GM12864 (cell line): ENCODE measurements at places on chromosomes 3 and 15.

- no peak for DNase-seq
Observed at GRCh38 chr15:65942436-65942835, 73.1 kb downstream of the RAB11A start.

GRCh38 chr15:31498329-31498728 is 171.7 kb downstream of the KLF13 start:
- DNase-seq: no peak

DNA sequence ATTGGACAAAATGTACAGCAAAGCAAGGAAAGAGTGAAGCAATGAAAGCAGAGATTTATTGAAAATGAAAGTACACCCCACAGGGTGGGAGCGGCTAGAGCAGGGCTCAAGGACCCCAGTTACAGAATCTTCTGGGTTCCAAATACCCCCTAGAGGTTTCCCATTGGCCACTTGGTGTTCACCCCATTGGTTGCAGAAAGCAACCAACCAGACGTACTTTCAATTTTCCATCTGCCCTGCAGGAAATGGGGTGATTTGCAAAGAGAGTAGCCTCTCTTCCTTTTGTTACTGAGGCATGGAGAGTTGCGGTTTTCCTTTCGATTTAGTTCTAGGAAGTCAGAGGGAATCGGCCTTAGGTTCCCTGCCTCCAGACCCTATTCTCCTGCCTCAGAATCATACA is 2.4 kb downstream of the PML start:
- no peak for DNase-seq

GRCh38 chr3:24586920-24587319 is 92.3 kb upstream of the THRB start:
- no peak for DNase-seq

- DNase-seq: no peak
Observed at GRCh38 chr3:153670577-153670976, 450.6 kb upstream of the ARHGEF26 start.

GRCh38 chr3:155370764-155371503 is 77.5 kb upstream of the STRIT1 start:
- DNase-seq: no peak

DNA sequence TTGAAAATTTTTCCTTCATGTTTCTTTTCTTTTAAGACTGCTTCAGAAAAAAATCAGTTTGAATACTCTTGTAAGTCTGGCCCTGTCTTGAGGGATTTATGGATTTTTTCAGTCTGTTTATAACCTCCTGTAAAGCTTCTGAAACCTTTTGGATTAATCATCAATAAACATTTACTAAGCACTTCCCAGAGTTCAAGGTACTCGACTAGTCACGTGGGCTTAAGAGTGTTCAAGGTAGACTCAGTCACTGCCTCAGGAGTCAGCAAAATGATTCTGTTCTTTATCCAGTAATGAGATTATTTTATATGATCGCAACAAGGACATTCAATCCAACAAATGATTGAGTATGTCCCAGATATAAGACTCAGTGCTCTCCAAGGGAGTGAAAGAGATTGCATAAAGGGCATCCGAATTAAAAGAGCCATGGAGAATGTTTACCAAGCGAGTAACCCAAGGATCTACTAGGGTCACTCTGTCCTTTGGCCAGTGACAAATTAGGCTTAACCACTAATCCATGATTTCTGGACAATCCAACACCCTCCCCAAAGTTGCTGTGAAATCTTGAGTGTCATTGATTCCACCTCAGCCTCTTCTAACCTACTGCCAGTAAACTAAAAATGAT is 726.6 kb upstream of the NAALADL2 start:
- DNase-seq: no peak
